ENCODE measurements at places on chromosomes 6 and 20. TPM values are rescaled to one million over a fixed set of nuclear protein-coding genes. Genes with fewer than 3 reads are reported as not detected.

CYP21A2 gene
- 0.60 TPM for total RNA-seq

KIAA1755 gene
- 0.32 TPM for total RNA-seq

GABRR1 gene
- total RNA-seq, result 0.24 TPM

GGTLC1 gene
- total RNA-seq, result not detected

KHDC1L gene
- total RNA-seq, result 0.32 TPM

B3GALT4 gene
- 16.9 TPM for total RNA-seq

C20orf141 gene
- not detected for total RNA-seq

SIRPB2 gene
- total RNA-seq, result 1.0 TPM

GHRH gene
- total RNA-seq, result not detected

ADGB gene
- total RNA-seq, result not detected

KIZ gene
- 17.7 TPM for total RNA-seq

SLPI gene
- 864 TPM for total RNA-seq

Measured in esophagus mucosa (tissue), 1 donor.